ENCODE measurements at places on chromosomes 2 and 18.

DNA sequence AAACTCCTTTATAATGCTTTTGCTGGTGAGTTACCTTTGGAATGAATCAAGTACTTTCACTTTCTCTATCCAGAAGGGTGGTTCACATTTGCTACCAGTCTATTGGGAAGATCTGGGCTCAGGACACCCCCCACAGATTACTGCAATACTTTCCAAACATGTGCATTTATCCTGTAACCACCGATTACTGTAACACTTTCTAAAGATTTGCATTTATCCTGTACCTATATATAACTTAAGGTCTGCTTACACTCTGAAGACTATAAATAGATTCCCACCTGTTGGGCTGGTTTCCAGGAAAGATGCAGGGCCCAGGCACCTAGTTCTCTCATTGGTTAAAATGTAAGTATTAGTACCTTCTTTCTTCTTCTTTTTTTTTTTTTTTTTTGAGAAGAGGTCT is 113.0 kb upstream of the NEDD4L start:
- no peak for DNase-seq

GRCh38 chr2:24478243-24478642 is 12.8 kb upstream of the NCOA1 start:
- DNase-seq = no peak

DNA sequence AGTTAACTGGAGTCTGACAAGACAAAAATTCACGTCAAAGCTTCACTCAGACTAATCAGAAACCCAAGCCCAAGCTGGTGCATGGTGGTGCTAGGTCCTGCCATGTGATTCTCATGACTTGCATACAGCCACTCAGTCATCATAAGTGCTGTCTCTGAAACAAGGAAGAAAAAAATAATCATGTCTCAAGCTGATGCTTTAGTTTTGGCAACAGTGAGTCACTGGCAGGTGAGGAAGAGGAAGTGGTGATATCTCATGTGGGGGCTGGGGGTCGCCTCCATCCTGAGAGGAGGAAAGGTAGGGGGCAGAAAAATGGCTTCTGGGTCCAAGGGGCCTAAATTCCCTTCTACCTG is 136.3 kb downstream of the TMEM163 start:
- DNase-seq = no peak

DNA sequence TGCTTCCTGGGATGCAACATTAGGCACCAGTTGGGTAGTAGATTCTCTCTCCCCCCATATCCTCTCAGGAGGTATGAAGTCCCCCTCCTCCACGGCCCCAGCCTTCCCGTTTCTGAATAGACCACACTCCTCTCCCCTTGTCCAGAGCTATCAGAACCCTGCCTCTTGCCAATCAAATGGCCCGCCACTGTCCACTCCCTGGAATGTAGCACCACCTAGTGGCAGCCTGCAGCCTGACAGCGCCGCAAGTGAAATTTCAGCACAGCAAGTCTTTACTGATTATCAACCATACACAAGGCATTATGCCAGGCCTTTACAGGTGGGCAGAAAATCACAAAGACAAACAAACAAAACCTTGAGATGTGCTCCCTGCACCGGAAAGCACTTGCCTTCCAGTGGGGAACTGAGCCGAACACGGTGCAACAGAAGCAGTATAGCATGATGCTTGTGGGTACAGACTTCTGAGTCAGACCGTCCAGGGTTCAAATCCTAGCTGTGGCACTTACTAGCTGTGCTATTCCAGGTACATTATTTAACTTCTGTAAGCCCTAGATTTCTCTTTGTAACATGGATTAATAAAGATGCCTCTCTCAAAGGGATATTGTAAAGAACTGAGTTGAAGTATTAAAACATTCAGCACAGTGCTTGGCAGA is 174.0 kb downstream of the SMAD2 start:
- DNase-seq = peak; percentile 38

DNA sequence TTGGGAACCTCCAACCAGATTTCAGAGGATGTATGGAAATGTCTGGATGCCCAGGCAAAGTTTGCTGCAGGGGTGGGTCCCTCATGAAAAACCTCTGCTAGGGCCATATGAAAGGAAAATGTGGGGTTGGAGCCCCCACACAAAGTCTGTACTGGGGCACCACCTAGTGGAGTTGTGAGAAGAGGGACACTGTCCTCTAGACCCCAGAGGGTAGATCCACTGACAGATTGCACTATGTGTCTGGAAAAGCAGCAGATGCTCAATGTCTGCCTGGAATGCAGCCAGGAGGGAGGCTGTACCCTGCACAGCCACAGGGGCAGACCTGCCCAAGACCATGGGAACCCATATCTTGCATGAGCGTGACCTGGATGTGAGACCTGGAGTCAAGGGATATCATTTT is 573.7 kb upstream of the NXPH2 start:
- no peak for DNase-seq

GRCh38 chr2:230865307-230865765 is 594 bp downstream of the ITM2C start:
- DNase-seq = no peak

- peak; percentile 10 for DNase-seq
Measured at GRCh38 chr2:230068651-230069055, at the start of gene SLC16A14. TSS of gene SLC16A14 (minus strand) at chr2:230068924. CDS start at chr2:230059352, 9,572 bp downstream.

DNA sequence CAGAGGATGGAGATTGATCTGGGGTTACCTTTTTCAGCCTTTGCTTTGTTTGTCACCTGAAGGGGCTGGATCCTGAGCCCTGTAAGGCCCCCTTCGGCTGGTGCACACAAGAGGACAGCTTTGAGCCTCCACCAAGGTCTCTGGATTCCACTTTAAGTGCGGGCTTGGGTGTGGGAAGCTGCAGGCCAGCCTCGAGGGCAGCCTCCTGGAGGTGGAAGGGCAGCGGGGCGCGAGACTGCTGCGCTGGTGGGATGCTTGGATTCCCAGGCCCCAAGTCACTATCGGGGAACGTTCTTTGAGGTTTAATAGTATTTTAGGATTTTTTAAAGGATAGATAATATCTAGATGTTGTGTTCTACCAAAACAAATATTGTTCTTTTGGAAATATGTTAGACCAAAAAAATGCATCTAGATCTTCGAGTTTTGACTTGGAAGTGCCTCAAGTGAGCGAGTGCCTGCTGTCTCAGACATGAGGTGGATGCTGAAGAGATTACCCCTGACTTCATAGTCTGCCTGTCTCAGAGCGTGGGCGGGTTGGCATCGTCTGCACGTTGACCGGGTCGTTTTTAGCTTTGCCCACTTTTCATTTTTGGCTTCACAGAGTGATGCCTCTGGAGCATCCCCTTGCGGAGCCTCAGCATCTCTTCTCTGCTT is 113.8 kb downstream of the AGAP1 start:
- no peak for DNase-seq
